CD4-positive, alpha-beta T cell (primary cell): ENCODE measurements at places on chromosomes 7 and 10.

DNA sequence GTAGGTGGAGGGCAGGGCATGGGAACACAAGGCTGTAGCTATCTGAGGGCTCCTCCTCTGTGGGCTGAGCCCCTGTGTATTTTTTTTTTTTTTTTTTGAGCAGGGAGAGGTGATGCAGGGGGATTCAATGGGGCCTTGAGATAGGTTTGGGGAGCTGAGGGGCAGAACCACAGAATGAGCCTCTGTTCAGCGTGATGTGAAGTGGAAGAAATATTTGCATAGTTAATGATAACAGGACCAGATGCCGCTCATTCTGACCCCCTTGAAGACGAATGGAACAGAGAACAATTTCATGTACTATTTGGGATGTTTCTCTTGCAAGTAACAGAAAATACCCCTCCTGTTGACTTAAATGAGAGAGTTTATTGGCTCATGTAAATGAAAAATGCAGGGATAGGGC, 69.7 kb upstream of the EMX2 start:
- no peak for DNase-seq

DNA sequence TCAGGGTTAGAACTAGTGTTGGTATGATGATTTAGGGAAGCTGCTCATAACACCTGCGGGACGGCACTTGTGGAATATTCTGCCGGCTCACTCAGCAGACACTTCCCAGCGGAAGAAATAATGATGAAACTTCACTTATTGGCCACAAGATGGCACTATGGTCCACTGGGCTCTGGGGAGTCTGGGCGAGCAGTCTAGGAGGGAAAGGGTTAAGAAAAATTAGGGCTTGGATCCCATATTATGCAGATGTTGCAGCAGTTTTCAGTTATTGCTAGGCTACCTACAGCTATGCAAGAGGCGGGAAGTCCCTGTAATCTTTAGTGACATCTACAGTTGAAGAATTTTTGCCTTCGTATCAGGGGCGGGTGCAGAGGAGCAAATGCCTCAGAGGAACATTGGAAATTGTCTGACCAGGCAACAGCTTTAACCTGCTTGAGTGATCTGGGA, 238.7 kb upstream of the PRSS58 start:
- peak; percentile 36 for DNase-seq

DNA sequence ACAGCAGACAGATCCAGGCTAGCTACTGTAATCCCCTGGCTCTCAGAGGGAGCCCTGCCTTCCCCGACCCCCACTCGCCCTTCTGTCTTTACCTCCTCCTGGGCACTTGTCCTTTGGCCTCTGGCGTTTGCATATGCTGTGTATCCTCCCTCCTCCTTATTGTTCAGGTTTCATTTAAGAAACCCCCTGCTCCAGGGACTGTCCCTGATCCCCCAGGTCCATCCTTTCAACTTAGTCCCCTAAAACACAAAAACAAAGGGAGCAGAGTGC, 25.7 kb downstream of the GRID1 start:
- DNase-seq = no peak

DNA sequence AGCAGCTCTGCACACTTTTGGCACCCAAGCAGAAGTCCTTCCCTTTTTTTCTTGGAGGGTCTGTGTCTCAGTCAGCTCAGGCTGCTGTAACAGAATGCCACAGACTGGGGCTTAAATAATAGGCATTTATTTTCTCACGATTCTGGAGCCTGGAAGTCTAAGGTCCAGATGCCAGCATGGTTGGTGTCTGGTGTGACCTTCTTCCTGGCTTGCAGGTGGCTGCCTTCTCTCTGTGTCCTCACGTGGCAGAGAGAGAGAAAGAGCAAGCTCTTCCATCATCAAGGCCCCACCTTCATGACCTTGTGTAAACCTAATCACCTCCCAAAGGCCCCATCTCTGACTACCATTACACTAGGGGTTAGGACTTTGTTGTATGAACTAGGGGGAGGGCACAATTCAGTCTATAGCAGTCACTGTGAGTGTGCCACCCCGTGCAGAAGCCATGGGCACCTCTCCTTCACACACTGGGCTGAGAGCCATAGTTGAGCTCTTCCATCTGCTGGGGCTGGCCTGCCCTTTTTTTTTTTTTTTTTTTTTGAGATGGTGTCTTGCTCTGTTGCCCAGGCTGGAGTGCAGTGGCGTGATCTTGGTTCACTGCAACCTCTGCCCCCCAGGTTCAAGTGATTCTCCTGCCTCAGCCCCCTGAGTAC, 80.3 kb downstream of the OAT start:
- DNase-seq = no peak

GRCh38 chr10:58477122-58477521, 35.5 kb upstream of the BICC1 start:
- no peak for DNase-seq

DNA sequence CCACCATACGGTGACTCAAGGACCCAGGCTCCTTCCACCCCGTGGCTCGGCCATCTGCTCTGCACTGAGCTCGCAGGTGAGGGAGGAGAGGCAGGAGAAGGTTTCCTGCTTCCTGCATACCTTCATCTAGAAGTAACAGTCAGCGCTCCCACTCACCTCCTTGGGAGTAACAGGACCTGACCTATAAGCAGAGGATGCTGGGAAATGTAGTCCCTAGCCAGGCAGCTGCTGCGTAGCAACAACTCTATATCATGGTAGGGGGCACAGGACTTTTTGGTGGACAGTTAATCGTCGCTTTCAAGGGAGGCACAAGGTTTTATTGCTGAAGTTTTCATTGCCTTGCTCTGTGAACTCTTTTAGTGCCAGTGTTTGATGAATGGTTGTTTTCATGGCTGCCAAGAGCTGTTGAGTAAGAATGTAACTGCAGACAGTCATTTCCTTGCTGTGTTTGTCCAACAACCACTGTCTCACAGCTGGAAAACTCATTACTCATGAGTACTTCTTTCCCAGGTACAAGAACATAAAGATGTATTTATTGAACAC, 10.2 kb upstream of the ZFYVE27 start:
- no peak for DNase-seq

DNA sequence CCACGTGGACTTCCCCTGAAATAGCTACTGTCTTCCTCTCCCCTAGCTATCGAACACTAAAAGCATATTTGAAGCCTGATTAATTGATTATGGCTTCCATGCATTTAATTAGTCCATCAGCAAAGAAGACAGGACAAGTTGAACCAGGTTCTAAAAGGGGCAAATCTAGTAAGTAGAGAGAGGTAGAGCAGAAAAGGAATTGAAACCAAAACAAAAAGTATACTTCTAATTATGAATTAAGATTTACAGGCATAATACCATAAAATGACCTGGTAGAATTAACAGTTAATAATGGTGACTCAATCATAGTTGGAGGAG, 393 bp upstream of the DNAJC1 start:
- no peak for DNase-seq
